ENCODE measurements at places on chromosomes 7 and 10.

- no peak for DNase-seq
Observed at GRCh38 chr7:80139236-80139635, 4.6 kb downstream of the GNAI1 start.

DNA sequence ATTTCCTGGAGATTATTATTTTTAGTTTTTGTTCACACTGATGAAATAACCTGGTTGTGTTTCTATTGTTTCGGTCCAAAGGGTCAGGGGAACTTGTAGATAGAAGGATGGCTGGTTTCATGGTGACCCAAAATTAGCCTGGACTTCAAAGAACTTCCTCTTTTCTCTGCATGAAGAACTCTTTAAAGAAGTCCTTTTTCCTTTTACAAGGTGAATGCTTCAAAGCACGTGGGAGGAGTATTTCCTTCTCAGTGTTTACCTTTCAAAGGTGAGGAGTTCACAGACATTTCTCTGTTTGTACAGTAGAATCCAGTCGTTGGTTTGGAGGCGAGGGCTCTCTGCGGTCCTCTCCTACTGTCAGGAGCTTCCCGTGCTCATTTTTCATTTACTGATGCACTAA is 561.7 kb downstream of the GATA3 start:
- no peak for DNase-seq

- no peak for DNase-seq
Observed at GRCh38 chr10:62457196-62457595, 83.0 kb downstream of the ZNF365 start.

GRCh38 chr10:51542853-51543252 is 156.5 kb downstream of the CSTF2T start:
- no peak for DNase-seq

DNA sequence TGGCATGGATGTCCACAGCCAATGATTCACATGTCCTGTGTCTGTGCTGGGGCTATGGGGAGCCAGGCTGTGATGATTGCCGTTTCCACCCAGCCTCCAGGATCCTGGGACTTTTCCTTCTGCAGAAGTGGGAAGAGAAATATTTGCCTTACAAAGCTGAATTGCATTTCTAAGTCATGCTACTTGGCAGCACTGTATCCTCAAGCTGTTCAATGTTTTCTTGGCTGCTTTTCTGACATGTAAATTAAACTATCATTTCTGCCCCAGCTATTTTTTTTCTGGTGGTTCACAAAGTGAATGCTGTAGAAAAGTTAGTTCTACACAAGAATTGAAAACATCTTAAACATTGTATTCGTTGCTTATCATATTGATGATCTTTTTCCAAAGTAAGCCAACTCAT is 51.9 kb upstream of the TCERG1L start:
- no peak for DNase-seq

DNA sequence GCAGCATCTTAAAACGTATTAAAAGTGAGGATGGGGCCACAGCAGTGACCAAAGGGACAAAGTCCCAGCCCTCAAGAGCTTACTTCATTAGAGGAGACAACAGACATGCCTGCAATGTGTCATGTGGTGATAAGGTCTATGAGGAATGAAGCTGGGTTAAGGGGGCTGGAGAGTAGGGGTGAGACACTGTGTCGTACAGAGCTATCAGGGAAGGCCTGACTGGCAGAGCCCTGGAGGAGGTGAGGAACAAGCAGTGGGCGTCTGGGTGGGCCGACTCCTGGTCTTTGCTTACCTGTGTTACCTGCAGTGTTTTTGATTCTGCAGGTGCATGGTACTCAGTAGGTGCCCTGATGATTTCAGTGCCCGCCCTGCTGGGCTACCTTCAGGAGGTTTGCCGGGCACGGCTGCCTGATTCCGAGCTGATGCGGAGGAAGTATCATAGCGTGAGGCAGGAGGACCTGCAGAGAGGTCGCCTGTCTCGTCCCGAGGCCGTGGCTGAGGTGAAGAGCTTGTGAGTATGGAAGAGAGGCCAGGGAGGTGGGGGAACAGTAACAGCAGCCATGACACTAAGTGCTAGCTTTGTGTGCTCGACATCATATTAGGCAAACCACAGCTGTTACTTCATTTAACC is 7.6 kb downstream of the ZFYVE27 start:
- DNase-seq, result no peak

GRCh38 chr10:50582046-50582445 is 41.7 kb downstream of the SGMS1 start:
- no peak for DNase-seq

DNA sequence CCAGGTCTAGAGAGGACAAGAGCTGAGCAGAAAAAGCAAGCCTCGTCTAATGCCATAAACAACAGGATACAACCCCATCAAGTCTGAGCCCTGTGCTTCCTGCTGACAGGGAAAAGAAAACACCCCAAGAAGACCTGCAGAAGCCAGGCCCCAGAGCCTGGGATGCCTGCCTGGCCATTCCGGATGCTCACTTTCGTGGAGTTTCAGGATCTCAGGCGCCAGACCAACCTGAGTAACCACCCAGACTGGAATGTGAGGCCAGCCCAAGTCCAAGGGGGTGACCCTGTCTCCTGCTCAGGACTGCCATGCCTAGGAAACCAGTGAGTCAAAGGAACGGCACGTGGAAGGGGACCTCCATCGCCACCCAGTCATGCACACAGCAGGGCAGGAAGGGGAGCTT is 74.3 kb downstream of the PLXNA4 start:
- DNase-seq, result no peak

GRCh38 chr7:128868624-128869137 is 6.0 kb downstream of the ATP6V1F start:
- DNase-seq, result no peak

DNA sequence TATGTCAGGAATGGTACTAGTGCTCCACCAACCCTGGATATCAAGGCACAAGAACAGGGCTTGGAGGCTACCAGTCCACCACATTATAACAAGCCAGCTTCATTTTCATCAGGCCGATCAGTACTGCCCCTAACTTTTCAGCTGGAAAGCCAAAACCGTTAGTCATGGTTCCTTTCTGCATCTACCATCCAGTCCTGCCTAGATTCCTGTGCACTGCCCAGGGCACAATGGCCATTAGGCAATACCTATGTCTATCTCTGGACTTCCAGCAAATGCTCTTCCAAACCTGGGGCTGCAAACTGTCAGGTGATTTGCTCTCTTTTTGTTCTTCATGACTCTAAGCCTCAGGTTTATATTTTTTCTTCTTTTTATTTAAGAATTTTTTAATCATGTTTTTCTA is 937.7 kb downstream of the SORCS1 start:
- DNase-seq, result no peak

GRCh38 chr10:1698185-1698584 is 39.1 kb downstream of the ADARB2 start:
- no peak for DNase-seq

- DNase-seq, result no peak
Observed at GRCh38 chr10:133087045-133087678, 562 bp upstream of the ADGRA1 start.

GRCh38 chr7:95905167-95905566 is 132.8 kb downstream of the DYNC1I1 start:
- no peak for DNase-seq

DNA sequence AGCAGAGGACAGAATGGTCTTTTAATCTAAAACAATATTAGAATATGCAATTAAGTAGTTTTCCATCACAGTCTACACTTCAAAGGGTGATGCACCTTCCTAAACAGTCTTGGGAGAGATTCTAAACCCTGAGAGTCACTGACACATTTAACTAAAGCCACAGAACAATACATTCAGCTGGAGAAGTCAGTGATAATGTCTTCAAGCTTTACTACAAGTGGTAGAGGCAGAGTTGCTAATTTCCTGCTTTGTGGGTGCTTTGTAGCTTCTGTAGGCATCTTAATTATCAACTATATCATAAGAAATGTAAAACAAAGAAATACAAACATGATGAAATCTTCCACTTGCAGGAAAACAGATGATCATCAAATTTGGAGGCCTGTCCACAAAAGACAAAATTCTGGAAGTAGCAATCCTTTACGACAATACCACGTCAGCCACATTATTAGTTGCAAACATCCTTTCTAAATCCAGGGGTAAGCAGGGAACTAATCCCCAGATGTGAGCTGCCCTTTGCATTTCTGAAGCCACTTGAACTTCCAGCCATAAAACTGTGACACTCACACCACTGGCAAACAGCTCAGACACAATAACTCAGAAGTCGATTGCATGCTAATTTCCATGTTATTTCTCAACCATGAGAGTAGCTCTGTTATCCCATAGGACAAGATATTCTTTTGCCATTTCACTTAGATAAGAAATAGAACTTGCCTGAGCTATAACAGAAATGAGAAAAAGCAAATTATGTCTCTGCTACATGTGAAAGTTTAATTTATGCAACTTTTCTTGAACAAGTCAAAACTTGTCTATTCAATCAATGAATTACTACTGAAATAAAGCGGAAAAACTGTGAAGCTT is 212.2 kb downstream of the FAM107B start:
- DNase-seq, result no peak

GRCh38 chr10:93926613-93927012 is 32.8 kb downstream of the SLC35G1 start:
- no peak for DNase-seq

GRCh38 chr7:78194611-78195010 is 396.0 kb downstream of the PHTF2 start:
- DNase-seq, result no peak

DNA sequence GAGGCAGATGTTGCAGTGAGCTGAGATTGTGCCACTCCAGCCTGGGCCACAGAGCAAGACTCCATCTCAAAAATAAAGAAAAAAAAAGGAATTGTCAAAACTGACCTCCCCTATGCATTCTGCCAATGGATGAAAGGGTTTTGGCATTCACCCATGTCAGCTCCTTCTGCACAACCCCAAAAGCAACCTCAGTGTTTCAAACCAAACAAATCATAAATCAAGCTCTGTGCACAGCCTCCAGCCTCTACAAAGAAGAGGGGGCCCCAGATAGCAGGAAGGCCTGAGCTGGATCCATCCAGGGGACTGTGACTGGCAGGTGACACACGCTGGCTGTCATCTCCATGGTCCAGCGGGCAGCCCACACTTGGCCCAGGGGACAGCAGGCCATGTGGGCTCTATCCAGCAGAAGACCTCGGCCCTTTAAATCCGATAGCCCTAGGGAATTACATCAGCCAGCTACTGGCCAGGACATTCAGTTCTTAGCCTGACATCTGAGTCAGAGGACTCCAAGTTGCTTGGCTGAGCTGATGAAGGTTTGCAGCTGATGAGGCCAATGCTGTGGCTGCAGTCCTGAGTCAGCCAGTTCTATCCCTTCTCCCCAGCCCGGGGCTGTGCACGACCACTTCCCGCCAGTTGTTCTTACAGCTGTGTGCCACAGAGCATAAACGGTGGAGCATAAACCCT is 52.0 kb upstream of the FIGNL1 start:
- no peak for DNase-seq

DNA sequence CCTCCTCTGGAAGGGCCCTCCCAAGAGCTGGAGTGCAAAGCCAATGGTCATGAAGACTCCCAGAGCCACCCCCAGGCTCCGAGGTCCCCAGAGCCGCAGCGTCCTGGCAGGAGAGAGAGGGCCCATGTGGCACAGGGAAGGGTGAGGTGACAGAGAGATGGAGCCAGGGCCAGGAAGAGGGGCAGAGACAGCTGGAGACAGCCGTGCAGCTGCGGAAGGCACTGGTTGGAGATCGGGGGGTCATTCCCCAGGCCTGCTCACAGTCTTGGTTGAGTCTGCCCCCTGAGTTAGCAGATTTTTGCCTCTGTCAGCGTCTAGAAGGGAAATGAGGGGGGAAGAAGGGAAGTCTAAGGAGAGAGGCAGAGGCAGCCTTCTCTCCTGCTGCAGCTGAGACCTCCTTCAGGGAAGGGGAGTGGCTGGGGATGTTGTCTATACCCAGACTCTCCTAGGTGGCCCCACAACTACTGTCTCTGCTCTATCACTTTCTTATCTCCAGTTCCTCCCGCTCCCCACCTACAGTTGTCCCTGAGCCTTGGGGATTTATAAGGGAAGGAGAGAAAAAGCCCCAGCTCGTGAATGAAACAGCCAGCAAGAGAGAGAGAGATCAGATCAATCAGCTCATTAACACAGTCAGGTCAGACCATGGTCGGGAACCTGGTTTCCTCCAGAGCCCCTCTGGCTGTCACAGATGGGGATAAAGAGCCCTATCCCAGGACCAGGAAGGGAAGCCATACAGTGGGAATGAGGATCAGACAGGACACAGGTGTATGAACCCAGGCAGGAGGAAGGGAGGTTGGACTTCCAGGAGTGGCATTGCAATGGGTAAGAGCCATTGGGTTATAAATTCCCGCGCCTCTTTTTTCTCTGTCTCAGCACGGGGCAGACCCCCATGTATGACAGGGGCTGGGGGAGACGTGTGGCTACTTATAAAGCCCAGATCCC is 1.2 kb downstream of the GAL3ST4 start:
- no peak for DNase-seq

DNA sequence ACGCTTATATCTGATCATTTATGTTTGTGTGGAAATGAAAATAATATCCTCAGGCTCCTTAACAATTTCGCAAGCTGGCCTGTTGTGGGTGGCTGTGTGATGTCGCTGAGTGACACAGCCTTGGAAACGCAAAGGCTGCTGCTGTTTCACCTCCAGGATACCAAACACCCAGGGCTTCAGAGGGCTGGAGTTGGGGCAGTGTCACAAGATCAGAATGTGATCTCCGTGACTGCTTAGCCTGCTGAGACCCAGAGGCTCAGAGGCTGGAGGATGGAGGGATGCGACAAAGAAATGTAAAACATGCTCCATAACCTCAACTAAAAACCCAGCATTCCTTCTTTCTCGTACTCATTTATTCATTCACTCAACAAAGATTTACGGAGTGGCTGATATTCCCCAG is 37.2 kb upstream of the BMPER start:
- no peak for DNase-seq

- no peak for DNase-seq
Observed at GRCh38 chr10:103958996-103959395, 7.9 kb upstream of the SLK start.

- no peak for DNase-seq
Observed at GRCh38 chr7:29488977-29489376, 74.7 kb upstream of the PRR15 start.

DNA sequence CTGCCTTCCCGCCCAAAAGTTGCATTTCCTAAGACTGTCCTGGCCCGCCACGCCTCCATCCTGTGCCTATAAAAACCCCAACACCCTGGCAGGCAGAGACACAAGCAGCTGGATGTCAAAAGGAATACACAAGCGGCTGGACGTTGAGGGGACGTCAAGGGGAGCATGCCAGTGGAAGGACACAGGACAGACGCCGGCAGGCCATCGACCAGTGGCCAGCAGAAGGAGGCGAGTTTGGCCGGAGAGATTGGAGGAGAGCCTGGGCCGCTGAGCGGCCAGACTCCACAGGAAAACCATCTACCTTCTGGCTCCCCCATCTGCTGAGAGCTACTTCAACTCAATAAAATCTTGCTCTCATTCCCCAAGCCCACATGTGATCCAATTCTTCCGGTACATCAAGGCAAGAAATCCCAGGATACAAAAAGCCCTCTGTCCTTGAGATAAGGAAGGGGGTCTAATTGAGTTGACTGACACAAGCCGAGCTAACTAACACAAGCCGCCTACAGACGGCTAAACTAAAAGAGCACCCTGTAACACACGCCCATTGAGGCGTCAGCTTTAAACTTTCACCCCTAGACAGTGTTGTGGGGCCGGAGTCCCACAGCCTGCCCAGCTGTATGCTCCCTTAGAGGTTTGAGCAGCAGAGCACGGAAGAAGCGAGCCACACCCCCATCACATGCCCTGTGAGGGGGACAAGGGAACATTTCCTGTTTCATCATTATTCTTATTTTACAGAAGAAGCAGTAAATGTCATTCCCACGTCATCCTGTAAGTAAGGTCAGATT is 150.3 kb upstream of the PHYHIPL start:
- DNase-seq, result peak; percentile 25

- DNase-seq, result no peak
Observed at GRCh38 chr7:99729486-99730237, 5.3 kb downstream of the CYP3A7 start.

Measured in H9 (cell line).